GM04503 (cell line): ENCODE measurements at places on chromosomes 11 and 22.

GRCh38 chr11:93089474-93090102 lies 108.2 kb downstream of the SLC36A4 start:
- peak; percentile 31 for DNase-seq

DNA sequence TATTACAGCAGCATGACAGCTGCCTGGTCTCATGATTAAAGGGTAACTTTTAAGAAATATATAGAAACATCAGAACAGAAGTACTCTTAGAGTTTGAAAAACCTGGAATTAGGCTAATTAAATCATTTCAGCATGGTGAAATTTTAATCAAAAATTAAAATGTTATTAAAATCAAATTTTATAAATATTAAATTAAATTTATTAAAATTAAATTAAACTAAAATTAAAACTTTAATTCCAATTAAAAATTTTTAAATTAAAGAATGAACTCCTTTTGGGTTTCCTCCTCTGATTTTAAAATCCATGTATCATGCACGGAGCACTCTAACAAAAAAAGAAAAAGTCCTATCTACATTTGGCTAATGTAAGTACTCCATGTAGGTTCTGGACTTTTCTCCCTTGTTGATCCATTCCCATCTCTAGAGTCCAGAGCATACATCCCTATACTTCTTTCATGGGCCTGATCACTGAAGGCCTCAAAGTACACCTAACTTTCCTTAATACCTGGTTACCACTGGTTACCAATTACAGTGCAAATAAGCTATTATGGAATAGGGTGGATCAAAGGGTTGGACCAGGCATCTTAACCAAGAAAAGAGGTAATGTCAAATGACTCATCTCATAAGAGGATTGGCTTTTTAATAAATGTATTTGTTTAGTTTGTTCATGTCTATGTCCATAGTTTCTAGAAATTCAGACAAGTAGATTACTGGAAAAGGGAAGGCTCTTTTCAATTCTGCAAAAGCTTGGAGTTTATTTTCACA lies 48.4 kb upstream of the MUC15 start:
- DNase-seq: no peak

DNA sequence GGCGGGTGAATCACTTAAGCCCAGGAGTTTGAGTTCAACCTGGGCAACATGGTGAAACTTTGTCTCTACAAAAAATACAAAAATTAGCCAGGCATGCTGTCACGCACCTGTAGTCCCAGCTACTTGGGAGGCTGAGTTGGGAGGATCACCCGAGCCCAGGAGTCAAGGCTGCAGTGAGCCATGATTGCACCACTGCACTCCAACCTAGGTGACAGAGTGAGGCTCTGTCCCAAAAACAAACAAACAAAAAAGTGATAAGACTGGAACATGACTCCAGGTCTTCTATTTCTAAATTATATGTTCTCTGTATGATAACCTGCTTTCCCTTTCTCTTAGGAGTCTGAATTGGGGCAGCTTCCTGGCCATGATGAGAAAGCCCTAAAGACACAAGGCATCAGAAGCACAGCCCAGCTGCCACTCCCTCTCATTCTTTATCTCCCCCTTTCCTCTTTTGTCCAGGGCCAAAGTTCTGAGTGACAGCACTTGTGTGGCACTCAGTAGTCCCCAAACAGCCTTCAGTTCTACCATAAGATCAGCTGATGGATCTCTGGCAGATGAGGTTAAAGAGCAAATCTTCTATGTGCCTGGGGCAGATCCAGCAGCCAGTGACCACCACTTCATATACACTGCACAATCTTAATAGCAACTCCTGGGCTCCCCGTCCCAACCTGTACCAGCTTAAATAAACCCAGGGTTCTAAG lies 136.0 kb downstream of the C11orf58 start:
- DNase-seq: no peak

GRCh38 chr11:82978422-82979099 lies 77.0 kb downstream of the DDIAS start:
- peak; percentile 77 for DNase-seq

DNA sequence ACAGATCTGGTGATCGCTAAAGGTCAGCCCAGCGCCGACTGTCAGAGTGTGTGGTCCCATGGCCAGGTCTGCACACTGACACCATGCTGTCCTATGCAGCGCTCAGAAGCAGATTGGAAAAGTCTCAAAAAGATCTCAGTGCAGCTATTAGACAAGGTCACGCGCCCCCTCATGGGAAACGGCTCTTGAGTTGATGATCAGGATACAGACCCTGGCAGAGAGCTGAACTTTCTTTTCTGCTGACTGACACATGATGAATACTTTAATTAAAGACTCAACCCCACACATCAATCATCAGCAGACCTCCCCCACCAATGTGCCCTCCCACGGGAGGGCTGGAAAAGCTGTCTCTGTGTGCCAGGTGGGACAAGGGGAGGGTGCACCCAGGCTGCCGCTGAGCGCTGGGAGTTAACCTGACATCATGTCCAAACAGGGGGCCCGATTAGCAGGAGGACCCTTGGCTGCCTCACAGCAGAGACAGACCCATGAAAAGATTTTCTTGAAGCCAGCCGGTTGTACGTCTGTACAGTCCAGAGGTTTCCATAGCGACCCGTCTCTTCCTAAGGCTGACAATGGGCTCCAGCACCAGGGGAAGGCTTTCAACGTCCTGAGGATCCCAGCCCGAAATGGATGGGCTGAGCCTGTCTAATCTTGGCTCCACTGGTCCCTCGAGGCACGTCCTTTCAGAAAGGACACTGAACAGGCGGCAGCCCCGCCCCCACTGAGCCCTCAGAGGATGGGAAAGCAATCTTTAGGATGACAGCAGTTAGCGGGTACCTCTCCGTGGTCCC lies 26.9 kb downstream of the RASD2 start:
- DNase-seq: no peak

- no peak for DNase-seq
These were observed 136.7 kb upstream of the FAT3 start for GRCh38 chr11:92087725-92088537.

- DNase-seq: no peak
These were observed 415.3 kb upstream of the CADM1 start for GRCh38 chr11:115919341-115920091.

DNA sequence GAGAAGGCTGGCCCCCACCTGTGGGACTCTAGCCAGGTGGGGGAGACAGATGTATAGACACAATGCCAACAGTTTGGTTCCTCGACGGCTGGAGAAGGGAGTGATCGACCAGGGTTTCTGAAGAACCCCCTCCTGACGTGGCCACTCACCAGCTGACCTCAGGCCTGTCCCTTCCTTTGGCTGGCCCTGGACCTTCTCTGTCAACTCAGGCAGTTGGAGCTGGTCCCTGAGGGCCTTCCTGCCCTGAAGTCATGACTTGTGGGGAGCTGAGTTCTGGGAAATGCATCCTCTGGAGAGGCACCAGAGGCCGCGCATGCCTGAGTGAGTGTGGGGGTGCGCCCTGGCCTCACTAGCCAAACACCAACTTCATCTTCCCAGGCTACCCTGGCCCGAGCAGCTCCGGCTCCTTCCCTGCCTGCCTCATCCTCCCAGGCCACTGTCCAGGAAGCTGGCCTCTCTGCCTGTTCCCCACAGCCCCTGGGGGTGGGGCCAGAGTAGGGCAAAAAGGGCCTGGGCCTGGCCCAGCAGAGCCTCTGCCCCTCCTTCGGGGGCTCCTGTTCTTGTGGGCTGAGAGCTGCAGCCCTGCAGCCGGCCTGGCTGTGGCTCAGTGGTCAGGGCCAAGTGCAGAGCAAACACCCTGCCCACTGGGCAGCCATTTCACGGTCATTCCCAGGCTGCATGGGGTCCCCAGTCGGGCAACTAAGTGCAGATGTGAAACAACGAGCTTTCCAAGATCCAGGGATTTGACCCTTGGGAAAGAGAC lies 23.6 kb downstream of the TXN2 start:
- DNase-seq: peak; percentile 33

DNA sequence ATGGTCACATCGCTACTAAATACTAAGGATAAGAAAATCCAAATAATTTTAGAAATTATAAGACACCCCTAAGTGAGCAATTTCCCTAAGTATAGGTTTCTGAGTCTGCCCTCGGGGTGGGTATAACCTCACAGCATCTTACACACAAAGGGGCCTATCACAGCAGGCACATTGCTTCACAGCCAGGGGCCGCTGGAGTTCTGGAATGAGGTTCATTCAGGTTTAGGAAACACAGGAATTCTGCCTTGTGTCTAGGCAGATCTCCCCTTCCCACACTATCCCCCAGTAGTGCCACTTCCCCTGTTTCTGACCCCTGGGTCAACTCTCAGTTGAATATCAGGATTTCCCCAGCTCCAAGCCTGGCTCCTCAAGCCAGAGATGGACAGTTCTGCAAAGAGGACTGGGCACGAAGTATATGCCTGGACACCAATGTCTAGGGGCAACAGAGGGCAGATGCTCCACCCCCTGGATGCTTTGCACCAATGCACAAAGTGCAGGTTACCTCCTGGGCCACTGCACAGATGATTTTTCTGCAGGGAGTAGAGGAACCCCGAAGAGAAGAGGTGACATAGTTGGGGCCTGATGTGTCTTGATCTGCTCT lies 11.4 kb downstream of the TUBA8 start:
- DNase-seq: no peak

- DNase-seq: no peak
These were observed 203.7 kb downstream of the PGR start for GRCh38 chr11:100925935-100926334.

DNA sequence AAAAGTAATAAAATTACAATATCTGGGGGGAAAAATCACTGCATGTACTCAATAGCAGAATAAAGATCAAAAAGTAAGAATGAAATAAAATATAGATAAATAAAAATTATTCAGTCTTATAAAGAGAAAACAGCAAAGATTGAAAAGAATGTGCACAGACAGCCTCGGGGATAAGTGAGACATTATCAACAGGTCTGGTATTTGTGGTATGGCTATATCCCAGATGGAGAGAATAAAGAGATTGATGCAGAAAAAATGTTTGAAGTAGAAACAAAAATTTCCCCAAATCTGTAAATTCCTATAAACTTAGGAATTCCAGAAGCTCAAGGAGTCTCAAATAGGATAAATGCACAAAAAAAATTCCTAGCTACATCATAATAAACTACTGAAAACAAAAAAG lies 74.5 kb upstream of the LUZP2 start:
- peak; percentile 0 for DNase-seq

- DNase-seq: peak; percentile 31
These were observed 52.2 kb downstream of the GAB2 start for GRCh38 chr11:78365381-78365792.

DNA sequence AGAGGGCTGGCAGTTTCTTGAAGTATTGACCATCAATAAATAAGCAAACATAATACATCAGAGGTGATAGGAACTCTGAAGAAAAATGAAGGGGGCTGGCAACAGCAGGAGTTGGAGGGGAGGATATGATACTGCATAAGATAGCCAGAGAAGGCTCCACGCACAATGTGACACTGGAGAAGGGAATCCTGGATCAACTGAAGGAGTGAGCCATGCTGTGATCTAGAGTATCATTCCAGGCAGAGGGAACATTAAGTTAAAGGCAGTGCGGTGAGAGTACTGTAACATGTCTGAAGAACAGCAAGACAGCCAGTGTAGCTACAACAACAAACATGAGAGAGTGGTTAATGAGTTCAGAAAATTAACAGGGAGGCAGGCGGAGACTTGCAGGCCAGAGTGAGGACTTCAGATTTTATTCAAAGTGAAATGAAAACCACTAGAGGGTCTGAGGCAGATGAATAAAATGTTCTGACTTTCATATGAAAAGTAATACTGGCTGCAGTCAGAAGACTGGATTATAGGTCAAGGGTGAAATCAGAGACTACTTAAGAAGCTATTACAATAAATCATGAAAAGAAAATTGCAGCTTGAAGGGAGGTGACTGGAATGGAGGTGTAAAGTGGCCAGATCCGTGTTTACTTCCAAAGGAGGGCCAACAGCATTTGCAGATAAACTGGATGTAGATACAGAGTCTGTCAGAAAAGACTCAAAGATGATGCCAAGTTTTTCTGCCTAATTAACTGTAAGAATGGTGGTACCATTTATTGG lies 49.4 kb downstream of the RRAS2 start:
- no peak for DNase-seq
